Endodermal cell (in vitro differentiated cells): ENCODE measurements at places on chromosomes 12 and 14. TPM values are rescaled to one million over a fixed set of nuclear protein-coding genes. Genes with fewer than 3 reads are reported as not detected.

Gene SRSF5
- 291 and 307 TPM in 2 replicates for total RNA-seq

- DNase-seq: no peak
Measured at GRCh38 chr14:25350802-25351201, 300.9 kb upstream of the STXBP6 start.

DNA sequence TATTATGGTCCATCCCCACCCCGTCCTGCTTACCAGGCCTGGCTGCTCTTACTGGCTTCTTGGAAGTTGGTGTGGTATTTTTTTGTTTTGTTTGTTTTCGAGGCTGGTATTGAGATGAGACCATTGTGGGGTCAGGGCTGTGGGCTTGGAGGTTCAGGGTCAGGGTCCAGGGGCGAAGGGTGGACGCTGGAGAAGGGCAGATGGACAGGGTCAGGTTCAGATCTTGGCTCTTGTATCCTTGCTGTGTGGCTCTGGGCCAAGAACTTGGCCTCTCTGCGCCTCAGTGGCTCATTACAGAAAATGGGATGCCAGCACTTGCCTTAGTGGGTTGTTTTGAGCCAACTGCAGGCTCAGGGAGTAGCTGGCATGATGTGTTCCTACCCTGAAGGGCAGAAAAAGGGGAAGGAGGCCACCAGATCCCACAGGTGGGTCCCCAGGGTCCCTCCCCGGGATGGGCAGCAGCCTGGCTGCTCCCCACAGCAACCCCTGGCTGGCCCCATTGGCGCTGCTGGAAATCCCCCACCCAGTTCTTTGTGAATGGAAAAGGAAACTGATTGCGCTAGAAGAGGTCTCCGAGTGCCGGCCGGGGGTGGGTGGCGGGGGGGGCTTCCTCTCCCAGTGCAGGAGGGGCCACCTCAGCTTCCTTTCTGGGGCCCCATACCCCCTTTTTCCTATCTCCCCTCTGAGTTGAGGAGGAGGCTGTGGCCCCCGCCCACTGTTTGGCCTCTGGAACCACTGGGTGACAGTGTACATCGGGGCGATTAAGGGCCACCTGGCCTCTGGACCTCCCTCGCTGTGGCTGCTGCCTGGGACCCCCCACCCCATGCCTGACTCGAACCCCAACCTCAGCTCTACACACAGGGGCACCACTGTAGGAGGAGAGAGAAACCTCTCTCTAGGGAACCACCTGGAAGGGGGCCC, 25.0 kb downstream of the SH2B3 start:
- DNase-seq: no peak

Gene RASAL1
- 1.4 to 4.0 TPM (median 1.4 TPM) in 3 replicates for total RNA-seq

- DNase-seq: no peak
Measured at GRCh38 chr12:69575346-69575745, 9.9 kb upstream of the CCT2 start.

GRCh38 chr14:45381091-45381490, 128.1 kb upstream of the MIS18BP1 start:
- DNase-seq: no peak

Gene LRTM2
- 0.40 TPM in 1 of 2 replicates, not detected in the other for total RNA-seq

- DNase-seq: no peak
Measured at GRCh38 chr14:102330806-102331205, 11.3 kb downstream of the ZNF839 start.

Gene ATN1
- 220 and 244 TPM in 2 replicates for total RNA-seq

DNA sequence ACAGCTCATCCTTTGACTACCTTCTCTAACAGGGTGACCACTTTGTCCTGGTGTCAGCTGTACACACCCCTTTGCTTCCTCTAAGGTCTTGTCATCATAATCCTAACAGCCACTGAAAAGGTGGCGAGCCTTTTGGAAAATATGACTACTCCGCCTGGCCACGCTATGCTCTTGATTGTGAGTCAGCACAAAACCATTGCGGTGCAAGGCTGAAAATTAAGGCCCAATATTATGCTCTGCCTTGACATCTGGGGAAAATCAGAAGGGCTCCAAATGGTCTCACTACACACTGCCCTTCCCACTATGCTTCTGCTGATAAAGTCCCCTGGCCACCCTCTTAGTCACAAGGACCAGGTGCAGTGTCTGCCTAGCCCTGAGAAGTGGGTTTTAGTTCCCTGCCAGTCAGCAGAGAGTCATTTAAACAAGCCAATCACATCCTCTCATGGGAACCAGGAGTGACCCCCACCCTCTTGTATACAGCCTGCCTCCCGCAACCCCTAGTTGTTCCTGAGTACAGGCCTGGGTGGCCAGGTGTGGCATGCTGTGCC, 34.3 kb downstream of the FGD6 start:
- DNase-seq: peak; percentile 52

- DNase-seq: no peak
Measured at GRCh38 chr12:27274706-27275105, 30.6 kb downstream of the STK38L start.

DNA sequence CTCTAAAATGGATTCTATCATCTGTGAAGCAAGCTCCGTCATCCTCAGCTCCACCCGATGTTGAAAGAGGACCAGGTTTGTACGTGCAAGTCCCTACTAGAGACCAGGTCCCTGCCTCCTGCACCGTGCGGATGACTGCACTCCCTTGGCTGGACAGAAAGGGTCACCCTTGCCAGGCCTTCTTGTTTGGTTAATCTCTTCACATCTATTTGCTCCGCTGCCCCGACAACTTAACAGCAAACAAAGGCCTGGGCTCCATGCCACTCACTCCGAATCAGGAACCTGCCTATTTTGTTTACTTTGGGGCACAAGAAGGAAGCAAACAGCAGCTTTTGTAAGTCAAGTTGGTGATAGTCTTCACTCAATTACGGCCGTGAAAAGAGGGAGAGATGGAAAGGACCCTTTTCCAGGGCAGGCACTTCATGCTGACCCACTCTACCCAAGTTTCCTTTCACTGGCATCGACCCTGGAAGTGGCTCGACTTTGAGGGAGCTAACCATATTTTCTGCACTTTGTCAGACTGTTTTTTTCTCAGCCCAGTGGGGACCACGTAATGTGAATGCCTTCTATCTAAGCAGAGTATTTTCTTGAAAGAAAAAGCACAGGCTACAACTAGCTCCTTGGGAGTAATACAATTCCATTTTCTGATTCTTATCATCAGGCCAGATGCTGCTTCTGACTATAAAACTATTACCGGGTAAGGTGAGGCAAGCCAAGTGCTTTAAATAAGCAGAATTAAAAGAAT, 202.6 kb downstream of the FOXN3 start:
- no peak for DNase-seq

DNA sequence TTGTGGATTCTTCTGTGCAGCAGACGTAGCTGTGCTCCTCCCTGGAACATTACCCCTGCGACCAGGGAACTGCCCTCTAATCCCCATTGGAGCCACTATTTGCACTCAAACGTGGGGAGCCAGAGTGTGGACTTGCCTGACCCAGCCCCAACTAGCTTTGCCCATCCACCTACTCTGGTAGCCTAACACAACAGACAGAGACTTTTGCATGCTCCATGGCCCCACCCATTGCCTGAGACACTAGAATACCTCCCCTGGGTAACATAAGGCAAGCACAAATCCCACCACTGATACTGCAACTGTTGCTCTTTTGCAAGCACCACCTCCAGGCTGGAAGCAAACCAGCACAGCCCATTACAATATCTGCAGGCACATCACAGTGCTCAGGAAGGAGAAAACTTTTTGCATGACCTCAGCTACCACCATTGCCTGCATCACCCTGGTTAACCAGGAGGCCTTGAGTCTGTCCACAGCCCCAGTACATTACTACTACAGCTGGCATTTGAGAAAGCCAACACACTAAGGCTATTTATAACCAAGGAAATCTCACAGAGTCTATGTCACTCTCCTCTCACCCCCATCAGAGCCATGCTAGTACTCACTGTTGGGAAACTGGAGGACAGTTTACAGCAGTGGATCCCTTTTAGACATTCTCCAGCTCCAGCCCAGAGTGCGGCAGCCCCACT, 15.0 kb downstream of the CEP128 start:
- DNase-seq: no peak

Gene CLEC12A
- total RNA-seq: not detected in 3 replicates

GRCh38 chr14:90381999-90382451, 14.8 kb upstream of the CALM1 start:
- DNase-seq: peak; percentile 81

Gene LAG3
- 5.1 and 7.3 TPM in 2 replicates for total RNA-seq

GRCh38 chr14:65280653-65281052, 131.9 kb upstream of the FUT8 start:
- no peak for DNase-seq

DNA sequence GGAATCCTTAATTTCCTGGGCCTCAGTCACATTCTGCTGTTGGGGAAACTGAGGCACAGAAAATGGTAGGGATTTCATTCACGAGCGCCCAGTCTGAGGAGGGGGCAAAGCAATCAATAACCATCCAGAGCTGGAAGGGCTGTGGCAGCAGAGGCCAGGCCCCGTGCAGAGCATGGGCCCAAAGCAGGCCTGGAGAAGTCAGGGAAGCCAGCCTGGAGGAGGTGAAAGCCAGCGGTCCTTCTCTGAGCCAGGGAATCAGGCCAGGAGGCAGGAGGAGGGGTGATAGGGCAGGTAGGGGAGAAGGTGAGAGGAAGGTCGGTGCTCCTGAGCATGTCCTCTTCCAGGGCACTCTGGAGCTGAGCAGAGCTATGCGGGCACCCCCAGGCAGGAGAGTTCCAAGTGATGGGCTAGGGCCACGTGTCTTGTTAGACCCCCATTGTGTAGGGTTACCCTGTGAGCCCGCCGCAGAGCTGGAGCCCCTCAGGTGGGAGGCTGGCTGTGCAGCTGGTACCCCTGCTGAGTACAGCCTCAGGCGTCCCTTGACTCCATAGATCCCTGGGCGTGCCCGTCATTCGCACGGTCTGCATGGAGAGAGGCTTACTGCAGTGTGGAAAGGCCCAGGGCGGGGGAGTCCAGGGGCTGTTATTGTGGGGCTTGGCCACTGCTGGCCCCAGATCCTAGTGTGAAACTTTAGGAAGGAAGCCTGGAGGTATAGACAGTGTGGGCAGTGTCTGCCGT, 4.8 kb downstream of the TNFAIP2 start:
- no peak for DNase-seq

Gene DHRS2
- total RNA-seq: 0.69 to 2.1 TPM (median 1.2 TPM) in 3 replicates

- DNase-seq: peak; percentile 90
Measured at GRCh38 chr12:104604995-104605675, 148.4 kb downstream of the CHST11 start.

Gene CD163L1
- 0.23 to 0.44 TPM (median 0.42 TPM) in 3 replicates for total RNA-seq

- DNase-seq: no peak
Measured at GRCh38 chr12:59193476-59194050, 273.3 kb upstream of the LRIG3 start.

DNA sequence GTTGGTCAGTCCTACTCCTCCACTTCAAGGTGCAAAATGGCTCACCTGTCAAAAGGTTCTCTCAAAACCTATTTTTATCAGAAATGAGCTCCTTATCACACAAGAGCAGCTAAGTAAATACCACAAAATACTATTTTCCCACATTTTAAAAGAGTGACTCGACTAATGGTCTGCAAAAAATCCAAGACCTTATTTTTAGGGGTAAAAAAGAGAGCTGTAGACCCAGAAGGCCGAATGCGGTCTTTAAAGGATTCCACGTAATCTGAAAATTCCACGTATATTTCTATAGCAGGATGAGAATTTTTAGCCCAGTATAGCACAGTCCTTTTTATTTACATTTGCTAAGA, 3.8 kb downstream of the C14orf93 start:
- no peak for DNase-seq

- DNase-seq: no peak
Measured at GRCh38 chr14:43407706-43408105, 1099.4 kb downstream of the FSCB start.

Gene SPRYD4
- 2.0 to 3.3 TPM (median 2.9 TPM) in 3 replicates for total RNA-seq

Gene KRT2
- total RNA-seq: not detected in 3 replicates

Gene RNASE2
- total RNA-seq: not detected in 3 replicates

Gene FNTB
- 17.2 to 25.7 TPM (median 23.1 TPM) in 3 replicates for total RNA-seq

GRCh38 chr12:47736877-47737676, 11.8 kb upstream of the ENDOU start:
- DNase-seq: no peak

Gene SERPINA10
- total RNA-seq: not detected in 3 replicates
